ENCODE measurements at places on chromosomes 5 and 9.

DNA sequence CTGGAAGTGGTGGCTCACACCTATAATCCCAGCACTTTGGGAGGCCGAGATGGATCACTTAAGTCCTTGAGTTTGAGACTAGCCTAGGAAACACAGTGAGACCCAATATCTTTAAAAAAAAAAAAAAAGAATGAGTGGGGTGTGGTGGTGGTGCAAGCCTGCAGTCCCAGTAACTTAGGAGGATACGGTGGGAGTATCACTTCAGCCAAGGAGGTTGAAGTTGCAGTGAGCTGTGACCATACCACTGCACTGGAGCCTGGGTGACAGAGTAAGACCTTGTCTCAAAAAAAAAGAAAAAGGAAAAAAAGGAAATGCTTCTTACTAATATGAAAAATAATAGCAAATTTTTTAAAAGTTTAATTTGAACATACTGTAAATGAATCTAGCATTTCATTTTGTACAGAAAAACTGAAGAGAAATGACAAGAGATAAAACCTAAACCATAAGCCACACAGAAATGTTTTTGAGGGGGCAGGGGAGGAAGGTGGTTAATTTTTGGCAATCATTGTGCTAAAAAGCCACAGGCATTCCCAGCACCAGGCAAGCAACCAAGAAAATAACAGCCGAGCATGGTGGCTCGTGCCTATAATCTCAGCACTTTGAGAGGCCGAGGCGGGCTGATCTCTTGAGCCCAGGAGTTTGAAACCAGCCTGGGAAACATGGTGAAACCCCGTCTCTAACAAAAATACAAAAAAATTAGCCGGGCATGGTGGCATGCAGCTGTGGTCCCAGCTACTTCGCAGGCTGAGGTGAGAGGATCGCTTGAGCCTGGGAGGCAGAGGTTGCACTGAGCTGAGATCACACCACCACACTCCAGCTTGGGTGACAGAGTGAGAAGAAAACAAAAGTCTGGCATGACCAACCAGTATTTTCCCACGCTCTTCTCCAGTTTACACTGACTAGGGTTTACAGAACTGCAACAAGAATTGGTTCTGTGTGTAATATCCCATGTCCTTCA lies 114.5 kb upstream of the NR5A1 start:
- DNase-seq = peak; percentile 10

DNA sequence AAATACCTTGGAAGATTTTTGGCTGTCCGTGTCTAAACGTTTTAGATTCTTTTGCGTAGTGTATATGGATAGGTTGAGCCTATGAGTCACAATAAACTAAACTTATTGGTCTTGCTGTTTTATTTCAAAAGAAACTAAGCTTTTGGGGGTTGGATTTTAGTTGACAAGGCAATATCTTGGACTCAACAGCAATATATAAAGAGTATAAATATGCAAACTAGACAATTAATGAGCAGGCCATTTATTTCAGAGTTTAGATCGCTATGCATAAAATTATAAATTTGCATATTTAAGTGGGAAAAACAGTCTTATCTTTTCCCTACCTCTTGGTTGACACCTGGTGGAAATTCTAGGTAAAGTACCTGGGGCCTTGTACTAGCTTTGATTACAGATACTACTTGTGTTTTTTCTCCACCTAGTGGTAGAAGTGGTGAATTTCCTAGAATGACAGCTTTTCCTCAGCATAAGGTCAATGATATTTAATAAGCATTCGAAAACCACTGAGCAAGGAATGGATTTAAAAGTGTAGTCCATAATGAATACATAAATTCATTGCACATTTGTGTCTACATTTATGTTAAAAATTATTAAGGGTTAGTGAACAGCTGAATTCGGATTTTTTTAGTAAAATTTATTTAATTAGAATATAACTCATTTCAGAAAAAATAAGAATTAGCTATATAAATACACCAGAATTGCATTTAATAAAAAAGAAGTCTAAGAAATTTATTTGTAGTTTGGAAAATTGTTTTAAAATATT lies 1.7 kb upstream of the ARRDC3 start:
- DNase-seq = peak; percentile 91

DNA sequence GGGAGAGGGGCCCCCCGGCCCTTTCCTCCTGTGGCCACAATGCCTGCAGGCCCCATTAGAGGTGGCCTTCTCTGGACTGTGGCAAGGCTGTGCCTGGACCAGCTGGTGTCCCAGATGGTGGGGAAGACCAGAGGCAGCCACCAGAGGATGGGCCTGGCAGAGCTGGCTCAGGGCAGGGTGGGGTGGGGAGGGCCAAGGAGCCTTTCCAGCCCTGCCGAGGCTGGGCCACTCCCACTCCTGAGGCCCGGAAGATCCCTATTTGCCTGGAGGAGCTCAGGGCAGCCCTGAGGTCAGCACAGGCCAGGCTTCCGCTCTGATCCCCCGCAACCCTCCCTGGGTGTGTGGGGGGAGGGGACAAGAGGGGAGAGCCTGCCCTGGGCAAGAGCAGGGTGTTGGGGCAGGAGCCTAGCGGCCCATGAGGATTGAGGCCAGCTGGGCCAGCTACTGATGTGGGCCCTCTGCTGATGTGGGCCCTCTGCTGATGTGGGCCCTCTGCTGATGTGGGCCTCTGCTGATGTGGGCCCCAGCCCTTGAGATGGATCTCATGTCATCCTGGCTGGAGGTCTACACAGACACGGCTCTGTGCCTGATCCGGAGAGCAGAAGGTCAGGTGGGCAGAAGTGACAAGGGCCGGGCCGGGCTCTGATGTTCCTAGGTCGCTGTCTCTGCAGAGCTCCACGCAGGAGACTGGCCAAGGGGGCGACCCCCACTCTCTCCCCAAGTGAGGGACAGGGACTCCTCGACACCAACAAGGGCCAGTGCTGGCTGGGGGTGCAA lies 6.0 kb downstream of the MRPS2 start:
- DNase-seq = no peak

- DNase-seq = no peak
Observed at GRCh38 chr9:14236591-14236990, 77.3 kb downstream of the NFIB start.

GRCh38 chr5:15575666-15576065 lies 75.7 kb downstream of the FBXL7 start:
- no peak for DNase-seq

DNA sequence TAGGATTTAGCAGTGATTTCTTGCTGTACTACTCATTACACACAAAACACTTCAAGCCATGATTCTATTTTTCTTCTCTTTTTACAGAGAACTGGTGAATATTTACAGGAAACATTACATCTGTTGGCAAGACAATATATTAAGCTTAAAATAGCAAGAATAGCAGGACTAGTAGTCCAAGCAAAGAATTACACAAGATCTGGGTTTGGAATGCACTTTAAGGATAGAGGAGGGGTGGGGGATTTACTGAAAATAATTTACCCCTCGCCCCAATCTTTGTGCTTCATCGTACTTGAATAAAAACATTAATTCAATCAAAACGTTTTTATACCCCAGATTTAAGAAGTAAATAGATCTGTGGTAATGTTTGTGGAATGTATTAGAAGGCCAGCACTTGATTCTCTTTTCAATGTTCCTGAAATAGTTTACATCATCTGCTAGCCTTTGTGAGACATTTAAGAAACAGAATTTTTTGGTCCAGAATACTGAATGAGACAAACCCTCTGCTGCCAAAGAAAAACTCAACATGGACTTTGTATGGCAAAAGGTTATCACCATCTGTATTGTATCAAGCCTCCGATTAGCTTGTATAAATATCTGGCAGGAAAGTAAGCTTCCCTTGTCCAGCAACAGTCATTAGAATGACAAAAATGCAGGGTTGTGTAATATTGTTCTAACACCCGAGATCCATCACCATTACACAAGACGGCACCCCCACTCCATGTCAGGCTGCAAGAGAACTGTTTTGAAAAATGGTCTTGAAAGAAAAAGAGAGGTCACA lies 23.8 kb downstream of the SVEP1 start:
- DNase-seq = no peak

DNA sequence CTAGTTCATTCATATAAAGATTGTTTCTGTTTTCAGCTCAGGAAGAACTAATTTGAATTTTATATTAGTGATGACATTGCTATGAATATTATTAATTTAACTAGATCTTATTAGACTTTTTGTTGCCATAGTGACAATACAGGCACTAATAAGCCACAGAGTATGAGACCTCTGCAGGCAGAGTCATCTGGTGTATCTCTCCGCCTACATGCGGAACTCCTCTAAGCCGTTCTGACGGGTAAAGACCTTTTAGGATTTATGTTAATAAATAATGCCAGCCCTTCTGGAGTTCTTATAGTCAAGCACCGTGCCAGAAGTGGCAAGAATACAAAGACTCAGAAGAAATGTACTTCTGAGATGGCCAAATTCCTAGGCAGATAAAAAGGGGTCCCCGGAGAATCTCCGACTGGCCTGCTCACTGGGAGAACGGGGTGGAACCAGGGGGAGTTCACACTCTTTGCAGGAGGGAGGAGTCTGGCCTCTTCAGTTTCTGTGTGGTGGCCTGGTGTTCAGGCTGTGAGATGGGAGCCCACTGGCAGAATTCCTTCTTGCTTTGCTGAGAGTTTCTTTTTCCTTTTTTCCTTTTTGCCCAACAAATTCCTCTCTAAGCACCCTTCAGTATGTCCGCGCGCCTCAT lies 85.1 kb upstream of the IL12B start:
- DNase-seq = no peak

- DNase-seq = no peak
Observed at GRCh38 chr9:79215821-79216220, 355.9 kb upstream of the TLE4 start.

- no peak for DNase-seq
Observed at GRCh38 chr5:31095796-31096195, 97.7 kb upstream of the CDH6 start.

GRCh38 chr9:98804083-98804482 lies 3.4 kb upstream of the GALNT12 start:
- no peak for DNase-seq

DNA sequence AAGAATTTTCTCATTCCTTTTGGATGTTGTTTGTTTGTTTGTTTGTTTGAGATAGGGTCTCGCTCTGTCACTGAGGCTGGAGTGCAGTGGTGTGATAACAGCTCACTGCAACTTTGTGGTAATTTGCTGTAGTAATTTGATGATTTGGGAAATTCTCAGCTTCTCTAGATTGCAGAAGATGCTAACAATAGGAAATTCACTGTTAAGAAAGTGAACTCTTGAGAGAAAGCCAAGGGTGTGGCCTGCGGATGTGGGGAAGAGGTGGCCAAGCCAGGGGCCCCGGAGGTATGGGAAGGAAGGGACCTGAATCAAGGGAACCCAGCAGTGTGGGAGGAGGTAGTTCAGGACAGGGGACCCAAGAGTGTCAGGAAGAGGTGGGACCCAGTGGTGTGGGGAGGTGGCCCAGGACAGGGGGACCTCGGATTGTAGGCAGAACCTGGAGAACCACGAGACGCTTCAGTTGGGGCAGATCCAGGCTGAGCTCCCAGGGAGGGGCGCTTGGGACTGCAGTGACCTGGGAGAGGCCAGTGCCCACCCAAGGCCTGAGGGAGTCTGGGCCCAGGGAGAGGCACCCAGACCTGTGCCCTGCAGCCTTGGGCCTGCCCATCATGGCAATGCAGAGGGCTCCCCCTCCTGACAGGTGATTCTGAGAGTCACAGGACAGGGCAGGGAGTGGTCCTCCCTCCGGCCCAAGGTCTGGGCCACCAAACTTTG lies 5.6 kb upstream of the LCN2 start:
- no peak for DNase-seq

DNA sequence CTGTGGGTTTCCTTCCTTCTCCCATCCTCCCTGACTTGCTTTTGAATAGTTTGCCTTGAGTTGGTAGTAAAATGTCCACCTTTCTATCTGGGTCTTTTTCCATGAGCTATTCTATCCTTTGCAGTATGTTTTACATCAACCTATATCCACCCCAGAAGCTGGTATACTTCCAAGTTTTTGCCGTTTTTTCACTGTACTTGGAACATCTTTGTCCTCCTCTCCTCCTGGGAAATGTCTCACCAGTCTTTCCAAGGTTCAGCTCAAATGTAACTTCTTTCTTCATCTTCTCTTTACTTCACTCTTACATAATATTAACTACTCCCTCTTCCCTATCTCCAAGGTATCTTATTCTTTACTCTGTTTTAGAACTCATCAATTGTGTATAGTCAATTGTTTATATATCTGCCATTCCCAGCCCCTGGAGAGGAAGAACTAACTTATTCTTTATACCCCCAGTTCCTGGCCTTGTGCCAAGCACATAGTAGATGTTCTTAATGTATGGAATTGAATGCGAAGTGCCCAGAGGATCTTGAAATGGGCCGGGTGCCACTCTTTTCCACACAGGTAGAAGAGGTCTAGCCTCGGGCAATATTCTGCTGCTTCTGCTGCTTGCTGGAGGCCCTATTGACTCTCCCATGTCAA lies 34.9 kb upstream of the SLC1A3 start:
- no peak for DNase-seq

GRCh38 chr5:81856948-81857928 lies 106.3 kb upstream of the SSBP2 start:
- no peak for DNase-seq

DNA sequence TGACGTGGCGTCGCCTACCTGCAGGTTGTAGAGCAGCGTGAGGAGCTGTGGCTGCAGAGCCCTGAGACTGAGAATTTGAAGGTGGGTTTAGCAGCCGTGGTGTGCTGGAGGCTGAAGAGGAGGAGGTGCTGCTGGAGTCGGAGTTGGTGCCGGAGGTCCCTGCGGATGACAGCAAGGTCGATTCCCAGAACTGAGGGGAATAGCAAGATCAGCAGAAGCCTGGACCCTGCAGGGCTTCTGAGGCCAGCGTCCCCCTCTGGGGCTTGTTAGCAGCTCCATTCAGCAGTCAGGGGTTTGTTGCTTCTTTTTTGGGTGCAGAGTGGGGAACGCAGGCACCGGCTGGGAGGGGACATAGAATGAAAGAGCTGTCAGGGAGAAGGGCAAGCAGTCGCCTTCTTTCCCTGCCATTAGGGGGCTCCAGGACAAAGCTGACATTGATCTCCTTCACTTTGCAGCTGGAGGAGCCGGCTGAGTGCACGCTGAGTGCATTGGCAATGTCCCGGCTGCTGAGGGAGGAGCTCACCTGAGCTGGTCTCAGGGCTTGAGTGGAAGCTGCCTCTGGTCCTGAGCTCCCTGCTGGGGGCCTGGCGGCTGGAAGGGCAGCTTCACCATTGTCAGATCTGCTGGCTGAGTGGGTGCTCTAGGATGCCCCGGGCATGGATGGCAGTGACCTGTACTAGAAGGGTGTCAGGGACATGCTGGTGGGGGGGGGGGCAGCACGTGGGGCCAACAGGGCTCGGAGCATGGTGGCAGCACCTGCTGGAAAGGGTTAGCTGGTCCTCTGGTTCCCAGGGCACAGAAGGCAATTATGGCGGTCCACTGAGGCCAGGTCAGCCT lies 20.8 kb downstream of the OBP2B start:
- DNase-seq = no peak

DNA sequence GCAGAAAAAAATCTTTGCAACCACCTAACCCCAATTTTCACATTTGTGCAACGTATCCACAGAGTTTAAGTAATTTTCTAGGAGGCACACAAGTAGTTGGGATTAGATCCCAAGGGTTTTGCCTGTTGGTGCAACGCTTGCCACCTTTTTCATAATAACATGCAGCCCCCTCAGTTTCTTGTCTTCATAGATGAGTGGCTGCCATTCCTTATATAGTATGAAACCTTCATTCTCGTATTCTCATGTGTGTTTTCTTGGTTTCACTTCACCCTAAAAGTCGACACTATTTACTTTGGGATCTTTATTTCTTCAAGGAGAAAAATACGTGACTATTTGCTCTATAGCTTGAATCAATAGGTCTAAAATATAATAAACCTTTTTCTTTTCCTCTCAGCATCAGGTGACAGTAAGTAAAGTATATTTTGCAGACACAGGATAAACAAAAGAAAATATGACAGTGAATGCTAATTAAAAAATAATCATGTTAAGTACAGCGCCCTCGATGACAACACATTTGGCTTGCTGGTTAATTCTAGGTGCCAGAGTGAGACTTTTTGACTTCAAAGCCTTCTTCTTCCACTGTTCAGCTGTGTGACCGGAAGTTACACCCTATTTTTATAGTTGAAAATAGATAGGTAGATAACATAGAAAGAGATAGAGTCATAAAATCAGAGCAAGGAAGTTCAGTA lies 342.8 kb upstream of the CCNG1 start:
- DNase-seq = no peak
